GM12892 (cell line): ENCODE measurements at places on chromosomes 13 and 19.

DNA sequence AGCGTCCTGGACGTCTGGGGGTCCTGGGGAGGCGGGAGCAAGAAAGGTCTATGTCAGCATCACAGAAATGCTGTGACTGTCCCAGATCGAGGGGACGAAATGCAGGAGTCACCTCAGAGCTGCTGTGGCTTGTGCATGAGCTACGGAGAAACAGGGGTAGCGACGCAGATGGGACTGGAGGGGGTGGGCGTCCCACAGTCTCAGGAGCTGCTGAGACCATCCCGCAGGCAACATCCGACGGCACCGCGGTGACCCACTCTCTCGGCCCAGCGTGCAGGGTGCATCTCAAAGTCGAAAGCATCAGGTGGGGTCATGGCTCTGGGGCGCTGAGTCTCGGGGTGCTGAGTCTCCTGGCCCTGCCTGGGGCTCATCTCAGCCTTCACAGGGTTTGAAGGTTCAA, 37.4 kb upstream of the C13orf46 start:
- no peak for DNase-seq

GRCh38 chr13:29587645-29588044, 7.8 kb downstream of the SLC7A1 start:
- no peak for DNase-seq

- DNase-seq, result no peak
Measured at GRCh38 chr19:1079566-1080111, 12.7 kb downstream of the ARHGAP45 start.

GRCh38 chr19:48239582-48240141, 16.1 kb downstream of the CARD8 start:
- DNase-seq, result no peak

DNA sequence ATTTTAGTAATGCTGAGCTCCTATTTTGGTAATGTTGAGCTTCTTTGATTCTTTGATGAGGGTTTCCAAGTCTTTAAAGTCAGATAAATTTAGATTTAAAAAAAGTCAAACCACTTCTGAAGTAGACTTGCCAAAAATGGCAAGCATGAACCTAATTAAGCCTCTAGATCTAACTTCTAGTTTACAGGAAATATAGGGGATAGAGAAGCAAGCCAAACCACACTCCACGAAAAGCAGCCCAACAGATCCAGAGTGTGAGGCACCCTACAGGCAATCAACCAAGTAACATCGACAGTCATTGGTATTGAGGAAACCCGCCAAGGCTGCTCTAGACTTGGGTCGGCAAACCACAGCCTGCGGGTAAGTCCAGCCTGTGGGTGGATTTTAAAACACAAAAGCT, 3.7 kb downstream of the GGACT start:
- no peak for DNase-seq

GRCh38 chr19:55346725-55347441, 7.2 kb downstream of the KMT5C start:
- DNase-seq, result no peak

DNA sequence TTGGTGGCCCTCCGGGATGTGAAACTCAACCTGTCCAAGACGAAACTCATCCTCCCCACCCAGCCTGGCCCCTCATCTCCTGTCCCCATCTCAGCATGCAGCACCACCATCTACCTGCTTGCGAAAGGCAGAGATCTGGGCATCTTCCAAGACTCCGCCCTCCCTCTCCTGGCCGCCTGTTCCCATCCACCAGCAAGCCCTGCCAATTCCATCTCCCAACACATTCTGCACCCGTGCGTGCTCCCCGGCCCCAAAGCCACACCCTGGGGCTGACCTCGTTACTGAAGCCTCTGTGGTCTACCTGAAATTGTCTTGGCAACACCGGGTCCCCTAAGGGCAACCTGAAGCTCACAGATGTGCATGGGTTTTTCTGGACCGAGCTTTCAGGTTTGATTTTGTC, 13.2 kb upstream of the CAMSAP3 start:
- no peak for DNase-seq

DNA sequence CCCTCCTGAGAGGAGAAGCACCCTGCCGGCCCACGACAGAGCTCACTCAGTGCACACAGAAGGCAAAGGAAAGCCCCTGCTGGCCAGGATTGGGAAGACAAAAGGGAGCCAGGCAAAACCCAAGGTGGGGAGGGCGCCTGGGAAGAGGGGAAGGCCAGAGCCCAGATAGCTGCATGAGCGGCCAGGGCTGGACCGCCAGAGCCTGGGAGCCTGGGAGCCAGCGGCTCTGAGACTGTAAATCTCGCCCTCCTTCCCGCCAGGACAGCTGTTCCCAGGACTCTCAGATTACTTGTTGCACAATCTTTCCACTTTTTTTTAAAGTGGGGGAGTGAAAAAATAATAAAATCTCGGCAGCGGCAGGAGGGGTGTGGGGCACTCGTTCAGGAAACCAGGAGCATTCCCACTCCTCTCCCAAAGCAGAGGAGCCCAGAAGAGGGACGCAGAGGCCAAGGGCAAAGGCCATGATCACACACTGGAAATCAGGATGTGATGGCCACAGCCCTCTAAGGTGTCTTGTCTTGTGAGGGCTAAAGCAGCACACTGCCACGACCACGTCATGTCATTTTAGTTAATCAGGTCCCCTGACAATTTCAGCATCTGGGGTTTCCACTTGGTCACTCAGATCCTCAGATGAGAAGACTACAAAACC, 19.6 kb upstream of the EPHX3 start:
- no peak for DNase-seq

- DNase-seq, result no peak
Measured at GRCh38 chr13:25963674-25964073, 88.1 kb downstream of the SHISA2 start.

DNA sequence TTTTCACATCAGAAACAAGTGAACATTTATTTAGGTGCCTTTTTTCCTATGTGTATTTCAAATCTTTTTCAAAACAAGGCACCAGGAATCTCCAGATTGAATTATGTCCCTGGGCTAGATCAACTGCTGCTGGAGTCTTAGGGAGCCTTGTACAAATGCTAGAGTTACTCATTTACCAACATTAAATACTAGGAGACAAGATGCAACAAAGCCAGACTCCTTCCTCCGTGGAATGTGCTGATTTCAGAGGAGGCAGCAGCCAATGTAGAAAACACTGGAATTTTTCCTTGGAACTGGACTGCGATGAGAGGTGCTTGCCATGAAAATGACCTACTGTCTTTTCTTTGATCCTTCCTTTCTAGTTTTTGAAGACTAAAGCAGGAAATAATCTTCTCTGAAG, 1514.7 kb upstream of the MIR17HG start:
- no peak for DNase-seq

GRCh38 chr13:111092685-111093084, 22.4 kb upstream of the ARHGEF7 start:
- DNase-seq, result no peak

DNA sequence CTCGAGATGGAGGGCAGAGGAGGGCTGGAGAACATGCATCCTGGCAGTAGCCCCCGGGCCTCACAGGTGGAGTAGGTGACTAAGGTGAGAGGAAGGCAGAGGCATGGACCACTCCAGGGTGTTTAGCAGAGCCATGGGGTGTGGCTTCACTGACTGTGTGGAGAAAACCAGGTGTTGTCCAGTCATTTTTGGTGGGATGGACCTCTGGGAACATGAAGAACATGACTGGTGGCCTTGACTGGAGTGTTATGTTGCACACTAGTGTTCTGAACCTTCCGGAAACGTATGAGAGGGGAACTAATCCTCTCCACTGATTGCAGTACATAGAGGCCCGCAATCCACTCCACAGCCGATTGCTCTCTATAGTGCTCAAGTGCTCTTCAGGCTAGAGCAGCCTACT, 16.9 kb downstream of the MED26 start:
- DNase-seq, result no peak

DNA sequence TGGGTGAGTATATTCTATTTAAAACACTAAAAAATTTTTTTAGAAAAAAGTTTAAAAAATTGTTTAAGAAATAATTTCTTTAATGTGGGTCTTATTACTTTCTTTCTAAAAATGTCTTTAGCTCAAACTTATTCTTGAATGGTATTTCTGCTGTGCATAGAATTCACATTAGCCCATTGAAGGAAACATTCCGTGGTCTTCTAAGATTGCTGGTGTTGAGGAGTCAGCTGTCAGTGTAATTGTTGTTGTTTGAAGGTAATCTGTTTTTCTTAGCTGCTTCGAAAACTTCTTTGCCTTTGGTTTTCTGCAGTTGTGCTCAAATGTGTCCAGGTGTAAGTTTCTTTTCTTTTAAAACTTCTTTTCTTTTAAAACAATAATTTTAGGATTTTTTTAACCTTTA, 85.4 kb upstream of the KLF12 start:
- DNase-seq, result no peak

- DNase-seq, result no peak
Measured at GRCh38 chr13:41386211-41386610, 71.1 kb upstream of the RGCC start.

GRCh38 chr13:93098972-93099371, 127.6 kb upstream of the GPC6 start:
- DNase-seq, result no peak

GRCh38 chr19:4027146-4027545, 19.6 kb downstream of the PIAS4 start:
- no peak for DNase-seq

DNA sequence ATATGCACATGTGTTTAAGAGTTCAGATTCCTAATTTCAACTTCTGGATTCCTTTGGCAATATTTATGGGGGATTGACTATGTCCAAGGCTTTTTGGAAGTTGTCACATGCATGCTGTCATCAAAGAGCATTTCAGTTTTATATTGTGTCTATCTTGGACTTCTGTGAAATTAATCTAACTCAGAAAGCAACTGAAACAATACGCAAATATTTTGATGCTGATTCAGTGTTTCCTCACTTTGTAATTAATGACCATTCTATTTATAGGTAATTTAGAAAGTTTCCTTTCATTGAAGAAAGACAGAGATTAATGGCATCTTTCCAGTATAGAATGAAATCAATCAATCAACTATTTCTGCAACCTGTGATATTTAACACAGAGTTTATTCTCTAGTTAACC, 550.1 kb downstream of the PCDH9 start:
- DNase-seq, result no peak

DNA sequence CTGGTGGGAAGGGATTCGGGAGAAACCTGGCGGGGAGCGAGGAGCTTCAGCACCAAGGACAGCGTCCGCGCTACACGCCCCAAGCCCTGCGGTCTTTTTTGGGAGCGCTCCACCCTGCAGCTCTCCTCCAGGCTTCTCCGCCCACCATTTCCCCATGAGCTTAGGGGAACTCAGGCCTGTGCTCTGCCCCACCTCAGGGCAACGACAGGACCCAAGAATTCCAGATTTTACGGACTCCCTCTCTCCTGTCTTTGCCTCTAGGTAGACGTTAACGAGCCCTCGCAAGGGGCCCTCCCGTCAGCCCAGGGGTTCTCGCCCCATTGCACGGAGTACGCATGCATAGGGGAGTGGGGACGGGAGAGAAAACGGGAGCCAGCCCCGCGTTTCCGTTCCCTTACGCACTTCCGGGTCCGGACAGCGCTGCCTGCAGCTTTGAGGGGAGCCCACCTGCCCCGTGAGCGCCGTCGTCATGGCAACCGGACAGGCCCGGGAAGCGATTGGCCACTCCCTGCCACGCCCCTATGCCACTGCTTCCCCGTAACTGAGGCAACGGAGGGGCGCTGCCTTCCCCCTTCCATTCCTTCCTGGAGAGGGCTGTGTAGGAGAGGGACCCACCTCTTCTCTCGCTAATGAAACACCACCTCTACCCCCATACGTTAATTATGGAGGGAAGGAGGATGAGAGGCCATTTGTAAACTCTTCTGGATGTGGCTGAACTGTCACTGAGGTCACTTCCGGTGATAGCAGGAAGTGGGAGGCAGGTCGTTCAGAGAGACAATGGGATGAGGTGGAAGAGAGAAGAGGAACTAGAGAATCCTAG, 20.8 kb downstream of the NOVA2 start:
- DNase-seq, result no peak

DNA sequence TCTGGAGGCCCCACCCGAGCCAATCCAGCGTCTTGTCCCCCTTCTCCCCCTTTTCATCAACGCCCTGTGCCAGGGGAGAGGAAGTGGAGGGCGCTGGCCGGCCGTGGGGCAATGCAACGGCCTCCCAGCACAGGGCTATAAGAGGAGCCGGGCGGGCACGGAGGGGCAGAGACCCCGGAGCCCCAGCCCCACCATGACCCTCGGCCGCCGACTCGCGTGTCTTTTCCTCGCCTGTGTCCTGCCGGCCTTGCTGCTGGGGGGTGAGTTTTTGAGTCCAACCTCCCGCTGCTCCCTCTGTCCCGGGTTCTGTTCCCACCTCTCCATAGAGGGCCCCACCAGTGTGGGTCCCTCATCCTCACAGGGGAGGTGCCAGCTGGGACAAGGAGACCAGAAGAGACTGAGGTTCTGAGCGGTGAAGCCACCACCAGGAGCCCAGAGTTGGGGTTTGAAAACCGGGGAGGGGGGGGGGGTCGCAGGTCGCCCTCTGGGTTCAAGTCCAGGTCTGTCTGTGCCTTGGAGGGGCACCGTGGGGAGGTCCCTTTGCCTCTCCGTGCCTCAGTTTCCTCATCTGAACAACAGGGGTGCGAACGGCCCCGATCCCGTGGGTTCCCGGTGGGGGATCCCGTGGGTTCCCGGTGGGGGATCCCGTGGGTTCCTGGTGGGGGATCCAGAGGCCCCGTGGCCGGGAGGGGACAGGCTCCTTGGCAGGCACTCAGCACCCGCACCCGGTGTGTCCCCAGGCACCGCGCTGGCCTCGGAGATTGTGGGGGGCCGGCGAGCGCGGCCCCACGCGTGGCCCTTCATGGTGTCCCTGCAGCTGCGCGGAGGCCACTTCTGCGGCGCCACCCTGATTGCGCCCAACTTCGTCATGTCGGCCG, at the start of gene ELANE:
ELANE (plus strand) TSS at position 168 of the 878 bp plus-strand sequence; CDS start at position 194, 26 bp downstream.
- DNase-seq, result no peak

- DNase-seq, result no peak
Measured at GRCh38 chr19:38452430-38453366, 19.2 kb downstream of the RYR1 start.

DNA sequence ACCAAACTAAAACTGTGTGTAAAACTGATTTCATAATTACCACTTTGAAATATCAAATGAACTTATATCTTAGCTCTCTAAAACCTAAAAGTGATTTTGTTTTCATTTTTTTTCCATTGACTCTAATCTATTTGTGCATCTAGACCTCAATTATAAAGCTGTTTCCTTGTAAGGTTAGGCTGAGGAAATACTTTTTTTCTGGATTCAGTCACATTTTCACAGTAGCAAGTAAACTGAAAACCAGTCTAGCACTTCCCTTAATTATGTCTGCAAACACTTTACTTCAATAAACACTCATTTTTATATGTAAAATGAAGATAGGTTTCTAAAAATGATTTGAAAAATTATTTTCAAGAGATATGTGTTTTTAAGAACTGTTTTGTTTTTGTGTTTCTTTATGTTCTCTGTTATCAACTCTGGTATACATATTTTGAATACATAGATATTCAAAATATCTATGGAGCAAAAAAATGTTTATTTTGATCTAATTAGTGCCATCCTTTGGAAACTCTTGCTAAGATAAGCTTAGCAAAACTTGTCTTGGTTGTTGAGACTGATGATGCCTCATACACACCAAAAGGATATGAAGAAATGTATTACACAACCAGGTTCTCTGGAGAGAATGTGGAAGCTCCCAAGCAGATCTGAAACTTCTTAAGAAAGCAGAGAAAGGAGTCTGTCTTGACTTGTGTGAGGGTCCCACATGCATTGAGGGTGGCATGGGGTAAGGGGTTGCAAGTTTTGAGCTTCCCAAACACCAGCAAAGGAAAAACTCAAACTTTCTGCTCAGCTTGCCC, 1887.4 kb downstream of the PCDH9 start:
- DNase-seq, result no peak

GRCh38 chr19:38617283-38617763, 430 bp downstream of the MAP4K1 start:
- no peak for DNase-seq

- no peak for DNase-seq
Measured at GRCh38 chr13:73403355-73404120, 344.7 kb downstream of the KLF5 start.
